ENCODE measurements at places on chromosomes 6 and 20.
A peak's percentile ranks its signal among the peaks of the same experiment; 100 is the strongest.

- DNase-seq: no peak
Observed at GRCh38 chr20:37395921-37396415, 50.0 kb downstream of the SRC start.

- DNase-seq: no peak
Observed at GRCh38 chr6:44809258-44809657, 421.8 kb downstream of the CDC5L start.

DNA sequence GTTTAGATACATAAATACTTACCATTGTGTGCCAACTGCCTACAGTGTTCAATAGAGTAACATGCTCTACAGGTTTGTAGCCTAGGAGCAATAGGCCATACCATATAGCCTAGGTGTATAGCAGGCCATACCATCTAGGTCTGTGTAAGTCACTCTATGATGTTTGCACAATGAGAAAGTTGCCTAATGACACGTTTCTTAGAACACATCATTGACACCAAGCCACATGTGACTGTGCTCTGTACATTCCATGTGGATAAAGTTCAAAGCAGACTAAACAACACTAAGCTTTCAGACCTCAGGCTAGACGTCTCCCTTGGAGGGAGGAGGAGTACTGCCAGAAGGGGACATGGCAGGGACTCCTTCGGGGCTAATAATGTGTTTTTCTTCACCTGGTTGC, 93.6 kb downstream of the KIF16B start:
- DNase-seq: no peak

DNA sequence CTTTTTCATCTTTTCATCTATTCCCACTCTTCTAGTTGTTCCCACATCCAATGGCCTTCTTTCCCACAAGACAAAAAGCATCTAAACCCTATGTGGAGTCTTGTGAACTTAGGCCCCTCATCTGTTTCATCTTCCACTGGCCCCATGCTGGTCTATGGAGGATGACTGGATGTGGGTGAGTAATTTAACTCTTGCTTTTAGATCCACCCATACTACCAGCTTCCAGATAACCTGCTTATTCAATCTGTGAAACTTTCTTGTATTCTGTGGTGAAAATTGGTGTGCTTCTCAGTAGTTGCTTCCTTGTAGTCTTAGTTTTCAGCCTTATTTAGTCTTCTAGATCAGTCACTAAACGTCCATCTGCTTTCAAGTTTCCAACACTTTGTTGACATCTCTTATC, 64.9 kb downstream of the OPN5 start:
- DNase-seq: no peak

DNA sequence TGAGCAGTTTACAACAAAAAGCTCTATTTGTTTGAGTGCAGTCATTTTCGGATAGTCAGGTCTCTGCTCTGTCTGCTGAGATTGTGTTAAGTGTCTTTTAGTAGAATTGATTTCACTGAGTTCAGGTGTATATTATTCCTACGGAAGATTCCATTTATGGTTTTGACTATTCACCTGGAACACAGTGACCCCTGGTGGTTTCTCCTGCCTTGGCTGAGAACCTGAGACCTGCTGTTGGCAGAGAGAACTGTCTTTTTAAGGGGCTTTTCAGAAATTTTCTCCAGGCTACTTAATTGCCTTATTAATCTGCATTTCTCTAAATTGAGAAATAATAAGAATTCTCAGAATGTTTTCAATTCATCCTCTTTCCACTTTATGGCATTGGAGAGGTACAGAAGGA, 508.0 kb downstream of the TBC1D32 start:
- no peak for DNase-seq

GRCh38 chr6:119858901-119859300, 509.3 kb upstream of the MAN1A1 start:
- DNase-seq: no peak

DNA sequence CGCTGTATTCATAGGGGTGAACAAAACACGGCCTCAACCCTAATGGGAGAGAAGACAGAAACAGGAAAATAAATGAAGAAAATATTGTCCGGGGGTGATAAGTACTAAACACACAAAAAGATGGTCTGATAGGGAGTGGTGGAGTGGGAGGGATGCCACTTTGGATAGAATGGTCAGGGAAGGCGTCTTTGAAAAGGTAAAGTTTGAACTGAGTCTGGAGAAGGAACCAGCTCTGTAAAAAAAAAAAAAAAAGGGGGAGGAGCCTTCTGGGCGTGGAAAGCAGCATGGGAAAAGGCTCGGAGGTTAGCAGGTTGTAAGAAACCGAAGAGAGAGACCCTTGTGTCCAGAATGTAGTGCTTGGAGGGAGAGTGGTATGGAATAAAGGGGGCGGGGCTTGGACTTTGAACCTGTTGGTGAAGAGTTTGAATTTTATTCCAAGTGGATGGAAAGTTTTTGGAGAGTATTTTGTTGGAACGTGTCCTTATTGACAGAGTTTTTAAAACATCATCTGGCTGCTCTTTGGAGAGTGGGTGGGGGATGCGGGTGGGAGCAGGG, 1.8 kb downstream of the CHMP4B start:
- DNase-seq: no peak

- peak; percentile 14 for DNase-seq
Observed at GRCh38 chr20:32456869-32457478, 98.8 kb downstream of the ASXL1 start.

DNA sequence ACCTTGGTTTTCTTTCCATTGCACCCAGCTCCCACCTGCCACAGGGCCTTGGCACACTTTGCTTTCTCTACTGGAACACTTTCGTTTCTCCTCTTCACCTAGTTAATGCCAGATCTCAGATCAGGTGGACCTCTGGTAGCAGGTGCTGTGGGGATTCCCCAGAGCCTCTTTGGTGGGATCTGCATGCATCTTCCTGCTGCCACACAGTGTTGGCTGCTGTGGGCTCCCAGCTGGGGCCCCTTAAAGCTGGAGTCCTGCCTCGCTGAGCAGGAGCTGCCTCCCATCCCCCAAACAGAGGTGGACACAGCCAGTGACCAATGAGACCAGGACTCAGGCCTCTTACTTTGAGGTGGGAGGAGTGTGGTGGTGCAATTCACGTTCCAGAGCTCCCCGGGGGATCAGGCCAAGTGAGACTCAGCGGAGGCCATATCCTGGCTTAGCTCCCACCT, 28.4 kb downstream of the CEBPB start:
- DNase-seq: no peak

DNA sequence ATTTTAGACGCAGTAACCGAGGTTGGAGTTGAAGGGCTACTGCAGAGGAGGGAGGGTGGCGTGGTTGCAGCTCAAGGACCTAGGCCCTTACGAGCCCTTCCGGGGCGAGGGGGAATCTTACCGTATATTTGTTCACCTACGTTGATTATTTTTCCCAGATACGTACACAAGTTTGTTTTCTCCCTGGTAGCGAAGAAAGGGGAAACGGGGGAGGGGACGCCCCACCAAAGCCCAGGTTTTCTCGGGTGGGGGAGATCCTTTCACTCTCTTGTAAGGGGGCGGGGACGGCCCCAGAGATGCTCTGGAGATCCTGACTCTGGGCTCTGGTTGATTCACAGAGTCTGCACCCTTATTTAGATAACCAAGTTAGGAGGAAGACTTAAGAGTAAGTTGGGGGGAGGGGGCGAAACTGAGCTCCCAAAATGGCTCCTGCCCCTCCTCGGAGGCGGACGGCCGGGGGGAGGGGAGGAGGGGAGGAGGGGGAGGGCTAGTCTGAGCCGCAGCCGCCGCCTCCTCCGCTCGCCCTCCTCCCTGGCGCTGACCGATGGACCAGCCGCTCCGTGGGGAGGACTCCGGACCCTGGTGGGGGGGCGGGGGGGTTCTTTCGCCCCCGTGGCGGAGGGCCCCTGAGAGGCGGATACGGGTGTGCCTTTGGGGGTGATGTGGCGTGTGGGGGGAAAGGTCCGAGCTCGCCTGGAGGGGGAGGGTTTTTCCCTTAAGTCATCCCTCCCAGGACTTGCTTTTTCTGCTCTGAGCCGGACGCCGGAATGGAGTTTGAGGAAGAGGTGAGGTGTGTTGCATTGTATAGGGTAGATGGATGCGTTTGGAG, 2.2 kb downstream of the BRD2 start:
- peak; percentile 75 for DNase-seq

DNA sequence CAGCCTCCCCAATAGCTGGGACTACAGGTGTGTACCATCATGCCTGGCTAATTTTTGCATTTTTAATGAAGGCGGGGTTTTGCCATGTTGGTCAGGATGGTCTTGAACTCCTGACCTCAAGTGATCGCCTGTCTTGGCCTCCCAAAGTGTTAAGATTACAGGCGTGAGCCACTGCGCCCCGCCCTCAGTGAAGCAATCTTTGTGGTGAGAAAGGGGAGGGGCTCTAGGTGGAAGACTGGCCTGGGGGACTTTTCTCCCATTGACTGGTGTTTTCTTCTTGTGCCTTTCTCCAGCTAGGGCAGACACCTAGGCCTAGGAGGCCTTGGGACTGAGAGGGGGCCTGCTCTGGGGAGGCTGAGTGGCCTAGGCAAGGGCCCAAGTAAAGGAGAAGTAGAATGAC, 84.1 kb downstream of the DNAAF9 start:
- DNase-seq: no peak

- DNase-seq: no peak
Observed at GRCh38 chr20:25553819-25554296, 31.5 kb downstream of the NINL start.

All from stimulated activated CD8-positive, alpha-beta memory T cell treated with anti-CD3 and anti-CD28 coated beads, Interleukin-4, amount 100 ng/mL, for 24 hours (primary cell).